Renal cortical epithelial cell (primary cell): ENCODE measurements at places on chromosomes 2 and 18.

DNA sequence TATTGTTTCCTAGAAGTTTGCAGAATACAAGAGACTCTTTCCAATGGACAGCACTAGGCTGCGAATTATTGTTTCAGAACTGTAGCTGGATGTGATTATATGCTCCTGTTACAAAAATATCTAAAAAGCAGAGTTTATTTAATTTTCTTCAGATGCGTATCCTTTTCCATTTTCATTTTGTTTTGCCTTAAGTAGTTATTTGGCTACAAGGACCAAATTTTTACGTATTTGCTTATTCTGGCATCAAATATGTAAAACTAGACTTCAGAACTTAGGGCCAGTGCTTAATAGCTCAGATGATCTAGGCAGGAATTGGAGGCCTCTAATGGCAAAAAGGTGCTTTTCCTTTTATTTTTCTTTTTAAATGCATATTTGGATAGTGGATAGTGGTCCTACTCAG is 18.7 kb downstream of the MEP1B start:
- DNase-seq: no peak

GRCh38 chr2:217249121-217250012 is 389.5 kb upstream of the TNP1 start:
- DNase-seq: peak; percentile 19

- DNase-seq: no peak
These were observed 215.4 kb upstream of the ITGA4 start for GRCh38 chr2:181241797-181242196.

DNA sequence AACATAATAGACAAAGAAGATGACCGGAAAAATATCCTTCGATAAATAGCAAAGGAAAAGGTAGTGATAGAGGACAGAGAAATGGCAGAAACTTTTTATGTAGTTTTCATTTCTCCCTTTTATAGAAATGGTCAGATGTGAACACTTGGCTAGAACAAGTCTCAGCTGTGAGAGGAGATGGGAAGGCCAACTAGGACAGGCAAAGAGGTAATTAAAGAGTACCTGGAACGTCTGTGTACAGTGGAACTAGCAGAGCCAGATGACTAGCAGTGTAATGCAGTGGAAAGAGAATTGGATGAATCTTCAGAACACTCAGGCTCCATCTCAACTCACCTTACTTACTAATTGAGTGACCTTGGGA is 69.2 kb downstream of the NABP1 start:
- no peak for DNase-seq

- DNase-seq: no peak
These were observed 18.4 kb upstream of the MAL start for GRCh38 chr2:95007031-95007609.
